ENCODE measurements at places on chromosomes 3 and 15. TPM values are rescaled to one million over a fixed set of nuclear protein-coding genes. Genes with fewer than 3 reads are reported as not detected.

GPR171 gene
- total RNA-seq: 0.22 TPM

MEX3B gene
- total RNA-seq: 1.7 TPM

ANKDD1A gene
- total RNA-seq: 0.29 TPM

GPR156 gene
- total RNA-seq: not detected

TMEM108 gene
- 0.20 TPM for total RNA-seq

IGF2BP2 gene
- total RNA-seq: 3.0 TPM

PSMD2 gene
- 85.5 TPM for total RNA-seq

C2CD4B gene
- 0.37 TPM for total RNA-seq

DNA sequence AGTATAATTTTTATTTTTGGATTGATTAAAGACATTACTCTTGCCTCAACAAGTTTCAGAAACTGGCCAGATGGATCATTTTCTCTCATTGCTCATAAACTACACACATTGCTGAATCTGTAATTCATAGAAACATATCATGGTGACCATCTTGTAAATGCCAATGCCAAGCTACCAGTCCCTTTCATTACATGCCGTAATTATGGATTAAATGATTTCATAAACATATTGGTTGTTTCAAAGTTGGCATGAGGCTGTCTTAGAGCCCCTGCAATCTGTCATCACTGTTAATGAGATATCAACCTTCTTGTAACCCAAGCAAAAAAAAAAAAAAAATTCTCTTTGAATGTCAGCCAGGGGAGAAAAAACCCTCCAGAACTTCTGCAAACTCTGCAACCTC lies 112.2 kb downstream of the DCLK3 start:
- no peak for DNase-seq

DNA sequence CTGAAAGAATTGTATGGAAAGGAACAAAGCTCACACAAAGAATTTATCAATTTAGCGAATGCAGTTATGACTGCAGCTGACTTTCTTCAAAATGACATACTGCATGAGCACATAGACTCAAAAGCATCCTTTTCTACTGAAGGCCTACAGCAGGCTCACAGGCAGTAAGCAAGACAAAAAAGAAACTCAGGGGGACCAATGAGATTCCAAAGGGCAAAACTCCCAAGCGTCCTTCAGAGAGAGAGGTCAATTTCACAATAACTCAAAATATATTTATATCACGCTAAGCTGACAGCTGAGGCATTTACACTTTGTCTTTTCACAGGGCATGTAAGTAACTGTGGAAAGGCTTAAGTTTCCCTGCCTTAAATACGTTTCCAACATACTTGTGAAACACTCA lies 427.9 kb upstream of the RASGRP1 start:
- DNase-seq: no peak

GRCh38 chr3:153431076-153431475 lies 269.1 kb downstream of the RAP2B start:
- no peak for DNase-seq

DNA sequence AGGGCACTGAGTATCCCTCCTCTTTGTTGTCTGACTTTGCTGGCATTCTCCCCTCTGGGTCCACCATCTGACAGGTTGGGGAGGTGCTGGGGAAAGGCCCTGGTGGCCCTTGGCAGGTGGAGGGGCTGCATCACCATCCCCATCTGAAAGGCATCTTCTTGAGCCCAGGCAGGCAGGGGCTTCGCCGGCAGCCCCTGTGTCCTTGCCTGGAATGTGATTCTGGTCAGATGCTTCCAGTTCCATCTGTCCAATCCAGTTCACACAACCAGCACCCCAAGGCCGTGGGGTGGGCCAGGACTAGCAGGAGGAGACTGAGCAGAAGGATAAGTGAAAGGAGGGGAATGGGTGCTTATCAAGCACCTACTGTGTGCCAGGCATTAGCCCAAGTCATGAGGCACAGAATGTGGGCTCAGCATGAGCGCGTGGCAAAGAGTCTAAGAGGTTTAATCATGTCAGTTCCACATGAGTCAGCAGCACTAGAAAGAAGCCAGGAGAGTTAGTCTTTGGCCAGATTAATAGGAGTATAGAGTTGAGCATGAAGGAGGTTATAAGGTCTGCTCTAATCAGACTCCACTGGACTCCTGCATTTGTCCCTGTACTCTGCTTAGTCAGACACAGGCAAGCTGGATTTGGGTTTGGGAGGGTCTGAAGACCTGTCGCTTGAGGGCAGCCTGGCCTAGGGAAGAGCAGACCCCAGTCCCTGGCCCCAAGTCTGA lies 10.5 kb upstream of the TXNRD3 start:
- no peak for DNase-seq

- no peak for DNase-seq
Measured at GRCh38 chr3:19348941-19349564, 200.7 kb downstream of the KCNH8 start.

- peak; percentile 69 for DNase-seq
Measured at GRCh38 chr3:184361532-184361931, at the start of the genes CLCN2 and POLR2H. CLCN2 (minus strand) TSS chr3:184361605; CDS start chr3:184361479, 126 bp downstream. POLR2H (plus strand) TSS chr3:184361710; CDS start chr3:184363493, 1,783 bp downstream.

GRCh38 chr3:34256021-34256420 lies 457.6 kb downstream of the PDCD6IP start:
- no peak for DNase-seq

GRCh38 chr3:138394686-138395085 lies 39.7 kb upstream of the ESYT3 start:
- no peak for DNase-seq

- peak; percentile 87 for DNase-seq
Measured at GRCh38 chr3:141875374-141875892, 1.0 kb upstream of the ATP1B3 start.

DNA sequence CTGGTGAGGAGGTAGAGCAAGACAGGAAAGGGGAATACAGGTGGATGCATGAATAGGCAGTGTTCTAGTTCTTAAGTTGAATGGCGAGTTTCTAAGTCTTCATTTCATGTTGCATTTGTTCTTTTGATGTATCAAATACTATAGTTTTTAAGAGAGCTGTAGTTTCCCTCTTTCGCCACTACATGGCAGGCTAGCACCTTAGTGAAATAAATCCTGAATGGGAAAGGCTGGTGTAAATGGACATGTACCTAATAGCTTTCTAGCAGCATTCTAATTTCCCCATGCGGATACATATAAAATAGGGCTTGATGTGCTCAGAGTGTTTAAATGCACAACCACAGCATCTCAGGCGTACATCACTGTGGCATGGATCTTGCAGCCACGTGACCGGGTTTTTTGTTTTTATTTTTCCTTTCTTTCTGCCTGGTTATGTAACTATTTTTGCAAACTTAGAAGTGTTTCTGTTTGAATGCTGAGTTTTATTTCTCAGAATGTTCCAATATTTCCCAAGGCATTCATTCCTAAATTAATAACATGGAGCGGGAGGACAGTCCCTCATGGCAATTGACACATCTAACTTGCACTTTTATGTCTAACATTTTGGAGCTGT lies 23.5 kb upstream of the CLN6 start:
- no peak for DNase-seq

- DNase-seq: no peak
Measured at GRCh38 chr3:182959474-182960350, 20.6 kb downstream of the DCUN1D1 start.

- no peak for DNase-seq
Measured at GRCh38 chr3:13550791-13551360, 2.0 kb downstream of the FBLN2 start.

- no peak for DNase-seq
Measured at GRCh38 chr3:183583331-183584245, 28.1 kb upstream of the KLHL6 start.

DNA sequence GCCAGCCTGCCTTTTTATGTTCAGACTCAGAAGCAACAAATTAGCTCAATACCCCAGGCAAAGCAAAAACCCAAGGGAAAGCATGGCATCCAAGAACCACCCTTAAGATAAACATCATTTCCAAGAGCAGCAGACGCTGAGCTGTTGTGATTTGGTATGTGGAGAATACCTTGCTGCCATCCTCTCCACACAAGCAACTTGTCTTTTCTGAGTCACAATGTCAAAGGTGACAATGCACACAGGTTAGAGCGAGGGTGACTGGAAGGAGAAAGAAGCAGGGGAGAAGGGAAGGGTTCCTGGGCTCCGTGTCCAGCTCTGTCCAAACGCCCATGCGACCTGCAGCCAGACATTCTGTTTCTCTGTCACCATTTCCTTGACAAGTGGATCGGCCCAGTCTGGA lies 6.0 kb downstream of the PCSK6 start:
- no peak for DNase-seq

DNA sequence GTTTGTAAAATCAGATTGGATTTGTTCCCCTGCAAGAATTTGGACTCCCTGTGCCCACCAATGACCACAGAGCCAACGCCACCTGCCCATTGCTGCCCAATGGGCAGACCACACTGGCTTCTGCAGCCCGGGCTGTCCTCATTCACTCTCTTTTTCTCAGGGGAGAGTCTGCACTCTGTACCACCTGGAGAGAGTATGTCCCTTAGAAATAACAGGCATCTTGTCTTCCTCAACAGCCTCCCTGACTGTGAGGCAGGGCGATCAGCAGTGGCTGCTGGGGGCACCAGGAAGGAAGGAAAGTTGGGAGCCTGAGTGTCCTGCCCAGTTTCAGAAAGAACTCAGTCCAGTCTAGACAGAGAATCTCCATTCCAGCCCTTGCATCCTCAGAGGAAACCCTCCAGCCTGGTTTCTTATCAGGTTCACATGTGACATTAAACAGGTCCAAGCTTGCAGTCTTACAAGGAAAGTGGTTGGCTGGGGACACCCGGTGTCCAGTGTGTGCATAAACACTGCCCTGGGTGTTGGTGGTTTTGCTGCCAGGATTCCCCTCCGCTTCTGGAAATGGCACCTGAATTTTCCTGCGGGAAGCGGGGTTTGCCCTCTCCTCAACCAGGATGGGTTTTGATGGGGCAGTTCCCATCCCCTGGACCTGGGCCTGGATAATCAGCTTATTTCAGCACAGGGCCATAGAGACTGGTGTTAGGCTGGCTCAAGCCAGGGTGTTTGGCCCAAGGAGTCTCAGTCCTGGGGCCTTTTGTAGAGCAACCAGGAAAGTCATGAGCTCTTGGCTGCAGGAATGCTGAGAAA lies 37.2 kb downstream of the SSUH2 start:
- peak; percentile 62 for DNase-seq

DNA sequence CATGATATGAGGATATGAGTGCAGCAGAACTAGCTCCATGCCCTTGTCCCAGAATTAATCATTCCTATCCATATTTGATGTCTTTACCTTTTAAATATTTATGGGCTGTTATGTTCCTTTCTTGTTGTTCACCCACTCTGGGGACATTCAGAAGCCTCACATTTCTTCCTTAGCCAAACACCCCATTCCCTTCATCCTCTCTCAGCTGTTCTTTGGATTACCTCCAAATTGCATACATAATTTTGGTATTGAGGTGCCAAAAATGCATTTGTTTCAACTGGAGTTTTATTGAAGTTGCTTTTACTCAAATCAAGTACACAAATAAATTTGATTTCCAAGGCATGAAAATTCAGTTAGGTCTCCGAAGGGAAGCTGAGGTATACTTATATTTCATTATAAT lies 51.4 kb downstream of the CHL1 start:
- no peak for DNase-seq

DNA sequence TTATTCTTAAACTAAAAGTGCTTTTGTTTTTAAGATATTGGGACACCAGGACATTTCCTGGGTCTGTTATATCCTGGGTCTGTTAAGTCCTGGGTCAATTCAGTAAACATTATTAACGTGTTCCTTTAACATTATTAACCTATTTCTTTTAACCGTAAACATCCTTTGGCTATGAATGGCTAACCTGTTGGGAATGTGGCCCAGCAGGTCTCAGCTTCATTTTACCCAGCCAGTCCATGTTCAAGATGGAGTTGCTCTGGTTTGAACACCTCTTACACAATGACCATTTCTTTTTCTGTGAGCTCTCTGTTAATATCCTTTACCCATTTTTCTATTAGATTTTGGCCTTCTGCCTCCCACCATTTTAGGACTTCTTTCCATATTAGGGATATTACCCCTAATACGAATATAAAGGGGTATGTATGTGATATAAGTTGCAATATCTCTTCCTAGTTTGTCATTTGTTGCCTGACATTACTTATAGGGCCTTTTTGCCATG lies 88.9 kb upstream of the NEDD4 start:
- DNase-seq: no peak

DNA sequence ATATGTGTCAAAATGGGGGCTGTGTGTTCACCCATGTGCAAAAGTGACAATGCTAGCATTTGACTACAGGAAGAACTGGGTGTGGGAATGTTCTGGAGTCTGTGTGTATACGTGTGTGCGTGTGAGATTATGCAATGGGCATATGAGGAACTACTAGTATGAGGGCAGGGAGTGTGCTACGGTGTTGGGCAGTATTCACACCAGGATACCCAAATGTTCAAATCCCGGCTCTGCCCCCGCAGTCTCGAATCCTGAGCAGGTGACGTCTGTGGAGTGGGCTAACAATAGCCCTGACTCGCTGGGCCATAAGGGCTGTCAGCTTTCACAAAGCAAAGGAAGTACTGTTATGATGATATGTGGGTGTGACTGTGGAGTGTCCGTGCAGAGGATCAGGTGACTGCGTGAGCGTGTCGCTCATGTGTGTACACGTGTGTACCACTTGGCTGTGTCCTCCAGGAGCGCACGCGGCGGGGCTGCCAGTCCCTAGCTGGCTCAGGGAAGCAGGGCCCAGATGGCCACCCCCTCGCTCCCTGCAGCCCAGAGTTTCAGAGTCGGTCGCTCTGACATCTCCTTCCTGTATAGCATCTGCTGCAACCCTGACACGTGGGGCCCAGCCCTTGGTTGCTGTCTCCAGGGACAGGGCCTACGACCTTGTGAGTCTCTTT lies 27.2 kb downstream of the IQSEC1 start:
- DNase-seq: no peak

DNA sequence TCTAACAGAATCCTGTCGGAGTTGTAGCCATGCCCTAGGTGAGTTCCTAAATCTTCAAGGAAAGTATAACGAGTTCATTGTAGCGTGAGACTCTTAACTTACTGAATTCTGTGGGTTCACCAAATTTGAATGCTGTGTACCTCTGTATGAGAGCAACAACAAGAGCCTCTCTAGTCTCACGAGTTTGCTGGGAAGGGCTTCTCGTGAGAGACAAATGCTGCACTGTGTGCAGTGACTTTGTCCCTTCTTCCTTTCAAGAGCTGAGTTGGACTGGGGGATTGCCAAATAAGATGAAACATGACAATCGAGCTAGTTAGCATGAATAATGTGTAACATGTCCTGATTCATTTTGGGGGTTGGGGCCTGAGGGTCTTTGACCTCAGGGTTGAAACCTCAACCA lies 32.2 kb downstream of the KAT2B start:
- no peak for DNase-seq

GRCh38 chr3:155835341-155836071 lies 18.7 kb downstream of the SLC33A1 start:
- DNase-seq: no peak

- no peak for DNase-seq
Measured at GRCh38 chr15:23572844-23573243, 7.4 kb downstream of the MKRN3 start.

Measured in right lobe of liver (tissue), 6 donors.